ENCODE measurements at places on chromosomes 6 and 20. TPM values are rescaled to one million over a fixed set of nuclear protein-coding genes. Genes with fewer than 3 reads are reported as not detected.

GRCh38 chr20:24098886-24099285 lies 110.3 kb upstream of the GGTLC1 start:
- no peak for DNase-seq

Gene THBS2
- not detected for polyA plus RNA-seq

DNA sequence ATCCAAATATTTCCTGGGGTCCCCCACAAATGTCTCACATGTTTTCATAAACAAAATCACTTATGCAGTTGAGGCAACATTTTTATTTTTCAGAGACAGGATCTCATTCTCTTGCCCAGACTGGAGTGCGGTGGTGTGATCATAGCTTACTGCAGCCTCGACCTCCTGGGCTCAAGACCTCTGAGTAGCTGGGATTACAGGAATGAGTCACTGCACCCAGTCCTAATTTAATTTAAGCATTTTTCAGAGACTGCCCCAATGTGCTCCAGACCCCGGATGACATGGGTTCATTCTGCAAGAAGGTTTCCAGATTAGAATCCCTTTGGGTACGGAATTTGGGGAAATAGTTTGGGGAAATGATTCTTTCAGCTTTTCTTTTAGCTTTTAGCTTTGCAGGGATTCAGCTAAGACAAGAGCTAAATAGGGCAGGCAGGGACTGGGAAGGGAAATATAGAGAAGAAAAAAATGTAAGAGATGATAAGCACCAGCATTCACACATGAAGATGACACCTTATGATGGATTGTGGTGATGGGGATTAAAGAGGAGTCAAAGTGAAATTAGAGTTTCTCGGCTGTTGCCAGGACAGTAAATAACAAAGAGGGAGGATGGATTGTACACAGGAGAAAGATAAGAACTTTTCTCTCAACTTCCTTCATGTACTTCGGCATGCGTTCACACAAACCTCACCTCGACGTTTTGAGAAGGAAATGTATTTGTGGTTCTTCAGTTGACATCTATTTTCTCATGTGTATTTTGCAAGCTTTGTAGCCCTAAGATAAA lies 169.4 kb upstream of the TAB2 start:
- no peak for DNase-seq

DNA sequence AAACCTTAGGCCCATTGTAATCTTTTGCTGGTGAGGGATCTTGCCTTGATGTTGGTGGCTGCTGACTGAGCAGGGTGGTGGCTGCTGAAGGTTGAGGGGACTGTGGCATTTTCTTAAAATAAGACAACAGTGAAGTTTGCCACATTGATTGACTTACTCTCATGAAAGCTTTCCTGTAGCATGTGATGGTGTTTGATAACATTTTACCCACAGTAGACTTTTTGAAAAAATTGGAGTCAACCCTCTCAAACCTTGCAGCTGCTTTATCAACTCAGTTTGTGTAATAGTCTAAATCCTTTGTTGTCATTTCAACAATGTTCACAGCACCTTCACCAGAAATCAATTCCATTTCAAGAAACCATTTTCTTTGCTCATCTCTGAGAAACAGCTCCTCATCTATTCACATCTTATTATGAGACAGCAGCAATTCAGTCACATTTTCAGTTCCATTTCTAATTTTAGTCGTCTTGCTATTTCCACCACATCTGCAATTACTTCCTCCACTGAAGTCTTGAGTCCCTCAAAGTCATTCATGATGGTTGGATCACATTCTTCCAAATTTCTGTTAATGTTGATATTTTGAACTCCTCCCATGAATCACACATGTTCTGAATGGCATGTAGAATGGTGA lies 37.2 kb downstream of the CST9L start:
- DNase-seq, result no peak

Gene AARS2
- 11.3 TPM for polyA plus RNA-seq

- no peak for DNase-seq
These were observed 1.6 kb upstream of the UCKL1 start for GRCh38 chr20:63957690-63958441.

DNA sequence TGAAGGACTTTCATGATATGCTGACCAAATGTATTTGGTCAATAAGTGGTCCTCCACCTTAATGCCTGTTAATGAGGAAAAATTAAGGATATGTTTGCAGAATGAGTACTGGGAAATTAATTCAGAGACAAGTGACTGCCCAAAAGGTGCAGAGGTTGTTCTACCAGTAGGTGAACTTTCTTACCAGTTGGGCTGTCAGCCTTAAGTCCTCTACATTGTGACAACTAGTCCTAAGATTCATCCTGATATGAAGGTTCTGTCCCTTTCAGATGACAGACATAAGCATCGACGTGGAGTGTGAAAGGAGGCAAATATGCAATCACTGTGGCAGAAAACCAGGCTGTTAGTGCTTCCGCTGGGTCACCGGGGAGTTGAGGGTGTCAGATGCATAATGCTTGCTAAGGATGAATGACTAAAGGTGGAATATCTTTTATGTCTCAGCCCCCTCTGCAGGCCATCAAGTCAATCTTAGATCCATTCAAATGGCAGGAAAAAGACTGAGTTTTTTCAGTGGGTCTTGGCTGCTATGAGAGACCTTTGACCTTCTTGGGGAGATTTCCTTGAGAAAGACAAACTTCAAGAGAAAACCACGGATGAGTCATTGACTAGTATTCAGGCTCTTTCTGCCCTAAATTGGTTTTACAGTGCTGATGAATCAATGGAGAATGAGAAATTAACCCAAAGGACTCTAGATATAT lies 226.0 kb downstream of the TPBG start:
- DNase-seq, result no peak

GRCh38 chr6:131758920-131759319 lies 48.1 kb upstream of the CTAGE9 start:
- DNase-seq, result no peak

DNA sequence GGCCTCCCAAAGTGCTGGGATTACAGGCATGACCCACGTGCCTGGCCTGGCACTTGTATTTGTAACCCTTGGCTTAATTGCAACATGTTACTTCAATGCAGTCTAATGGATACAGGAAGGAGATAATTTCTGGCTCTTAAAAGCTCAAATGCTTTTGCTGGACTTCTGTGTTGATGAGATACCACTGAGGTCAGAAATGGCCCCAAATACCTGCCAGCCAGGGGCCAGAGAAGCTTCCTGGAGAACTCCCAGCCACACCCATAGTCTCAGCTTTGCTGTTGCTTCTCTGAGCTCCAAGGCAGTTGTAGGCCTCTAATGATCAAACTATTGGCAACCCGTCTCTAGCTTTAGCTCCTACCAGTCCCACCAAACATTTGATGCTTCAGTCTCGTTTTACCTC lies 14.2 kb upstream of the ZNFX1 start:
- DNase-seq, result no peak

DNA sequence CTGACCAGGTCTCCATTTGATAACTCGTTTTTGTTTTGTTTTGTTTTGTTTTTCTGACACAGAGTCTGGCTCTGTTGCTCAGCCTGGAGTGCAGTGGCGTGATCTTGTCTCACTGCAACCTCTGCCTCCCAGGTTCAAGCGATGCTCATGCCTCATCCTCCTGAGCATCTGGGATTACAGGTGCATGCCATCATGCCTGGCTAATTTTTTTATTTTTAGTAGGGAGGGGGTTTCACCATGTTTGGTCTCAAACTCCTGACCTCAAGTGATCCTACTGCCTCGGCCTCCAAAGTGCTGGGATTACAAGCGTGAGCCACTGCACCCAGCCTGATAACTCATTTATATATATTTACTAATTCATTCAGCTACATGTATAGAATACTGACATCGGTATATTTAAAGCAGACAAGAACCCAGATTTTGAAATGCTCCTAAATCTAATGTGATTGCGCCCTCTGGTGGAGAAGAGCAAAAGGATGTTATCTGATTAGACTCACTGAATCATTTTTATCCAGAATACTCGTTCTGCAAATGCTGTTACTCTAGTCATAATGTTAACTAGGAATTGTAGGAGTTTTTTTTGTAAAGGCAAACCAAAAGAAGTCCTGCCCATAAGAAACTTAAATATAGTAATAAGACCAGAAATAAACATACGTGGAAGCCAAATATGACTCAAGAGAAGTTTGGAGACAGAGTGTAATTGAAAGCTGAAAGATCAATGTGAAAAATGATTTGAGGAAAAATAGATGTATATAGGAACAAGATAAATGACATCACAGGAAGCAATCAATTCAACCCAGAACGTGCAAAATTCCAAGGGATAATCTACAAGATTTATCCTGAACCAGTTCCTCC lies 5.3 kb upstream of the COL12A1 start:
- DNase-seq, result peak; percentile 73

Gene MAK
- 0.04 TPM for polyA plus RNA-seq

Gene CPNE5
- 125 TPM for polyA plus RNA-seq

Gene FAXC
- not detected for polyA plus RNA-seq

Gene SGK1
- polyA plus RNA-seq, result 62.5 TPM

Gene SLC32A1
- 0.16 TPM for polyA plus RNA-seq

Gene NKAPL
- not detected for polyA plus RNA-seq

- no peak for DNase-seq
These were observed 17.7 kb downstream of the SNX9 start for GRCh38 chr6:157840776-157841175.

Gene CTAGE9
- not detected for polyA plus RNA-seq

- DNase-seq, result peak; percentile 50
These were observed 8.3 kb downstream of the PRDM1 start for GRCh38 chr6:106094261-106094963.

Gene RUNX2
- 1.3 TPM for polyA plus RNA-seq

Gene GJA10
- not detected for polyA plus RNA-seq

GRCh38 chr6:22145376-22145775 lies 151.5 kb downstream of the PRL start:
- no peak for DNase-seq

Data from B cell (primary cell).